ENCODE measurements at places on chromosomes 16 and 17.
A peak's percentile ranks its signal among the peaks of the same experiment; 100 is the strongest.

DNA sequence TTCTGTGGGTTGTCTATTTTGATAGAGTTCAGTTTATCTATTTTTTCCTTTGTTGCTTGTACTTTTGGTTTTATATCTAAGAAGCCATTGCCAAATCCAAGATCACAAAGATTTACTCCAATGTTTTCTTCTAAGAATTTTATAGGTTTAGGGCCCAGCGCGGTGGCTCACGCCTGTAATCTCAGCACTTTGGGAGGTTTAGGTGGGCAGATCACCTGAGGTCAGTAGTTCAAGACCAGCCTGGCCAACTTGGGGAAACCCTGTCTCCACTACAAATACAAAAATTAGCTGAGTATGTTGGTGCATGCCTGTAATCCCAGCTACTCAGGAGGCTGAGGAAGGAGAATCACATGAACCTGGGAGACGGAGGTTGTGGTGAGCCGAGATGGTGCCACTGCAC, 13.7 kb upstream of the ITGA3 start:
- no peak for DNase-seq

DNA sequence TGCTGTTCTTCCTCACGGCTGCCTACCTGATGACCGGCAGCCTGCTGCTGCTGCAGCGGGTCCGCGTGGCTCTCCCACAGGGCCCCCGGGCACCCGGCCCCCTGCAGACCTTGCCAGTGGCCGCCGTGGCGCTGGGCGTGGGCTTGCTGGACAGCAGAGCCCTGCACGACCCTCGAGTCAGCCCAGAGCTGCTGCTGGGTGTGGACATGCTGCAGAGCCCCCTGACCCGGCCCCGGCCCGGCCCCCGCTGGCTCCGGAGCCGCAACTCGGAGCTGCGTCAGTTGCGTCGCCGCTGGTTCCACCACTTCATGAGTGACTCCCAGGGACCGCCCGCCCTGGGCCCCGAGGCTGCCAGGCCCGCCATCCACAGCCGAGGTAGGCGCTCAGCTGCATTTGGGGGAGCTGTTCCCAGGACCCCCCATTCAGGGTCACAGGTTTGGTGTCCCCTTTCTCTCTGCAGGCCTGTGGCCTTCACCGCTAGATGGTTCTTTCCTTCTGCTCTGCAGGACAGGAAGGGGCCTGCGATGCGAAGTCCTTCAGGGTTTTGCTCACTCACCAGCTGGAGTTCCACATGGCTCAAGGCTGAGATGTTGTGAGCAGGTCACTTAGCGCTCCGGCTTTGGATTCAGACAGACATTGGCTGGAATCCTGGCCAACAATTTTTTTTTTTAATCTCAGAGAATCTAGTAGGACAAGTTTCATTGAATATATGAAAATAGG, 10.7 kb downstream of the WSCD1 start:
- DNase-seq, result no peak

DNA sequence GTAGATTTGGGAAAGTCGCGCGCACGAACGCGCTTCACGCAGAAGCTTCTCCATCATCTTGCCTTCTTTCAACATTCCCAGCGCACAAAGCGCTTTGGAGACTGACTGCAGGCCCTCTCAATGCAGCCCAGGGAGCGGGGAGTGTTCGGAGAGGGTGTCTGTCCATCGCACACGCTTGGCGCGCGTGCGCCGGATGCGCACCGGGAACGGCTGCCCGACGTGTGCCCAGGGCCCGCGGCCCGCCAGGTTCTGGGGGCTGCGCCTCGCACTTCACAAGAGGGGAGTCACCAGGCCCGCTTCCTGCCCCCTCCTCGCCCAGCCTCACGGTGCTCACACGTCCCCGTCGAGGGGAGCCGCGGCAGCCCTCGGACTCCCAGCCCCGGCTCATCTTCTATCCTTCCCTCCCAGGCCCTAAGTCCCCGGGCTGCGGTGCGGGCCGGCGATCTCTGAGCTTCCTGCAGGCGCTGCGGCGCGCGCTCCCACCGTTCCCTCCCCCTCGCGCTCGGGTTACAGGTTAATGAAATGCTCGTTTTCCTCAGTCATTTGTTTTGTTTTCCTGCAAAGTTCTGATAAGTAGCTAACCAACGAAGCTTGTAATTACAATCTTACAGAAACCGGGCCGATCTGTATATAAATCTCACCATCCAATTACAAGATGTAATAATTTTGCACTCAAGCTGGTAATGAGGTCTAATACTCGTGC, 2.8 kb upstream of the IRX3 start:
- DNase-seq, result no peak

DNA sequence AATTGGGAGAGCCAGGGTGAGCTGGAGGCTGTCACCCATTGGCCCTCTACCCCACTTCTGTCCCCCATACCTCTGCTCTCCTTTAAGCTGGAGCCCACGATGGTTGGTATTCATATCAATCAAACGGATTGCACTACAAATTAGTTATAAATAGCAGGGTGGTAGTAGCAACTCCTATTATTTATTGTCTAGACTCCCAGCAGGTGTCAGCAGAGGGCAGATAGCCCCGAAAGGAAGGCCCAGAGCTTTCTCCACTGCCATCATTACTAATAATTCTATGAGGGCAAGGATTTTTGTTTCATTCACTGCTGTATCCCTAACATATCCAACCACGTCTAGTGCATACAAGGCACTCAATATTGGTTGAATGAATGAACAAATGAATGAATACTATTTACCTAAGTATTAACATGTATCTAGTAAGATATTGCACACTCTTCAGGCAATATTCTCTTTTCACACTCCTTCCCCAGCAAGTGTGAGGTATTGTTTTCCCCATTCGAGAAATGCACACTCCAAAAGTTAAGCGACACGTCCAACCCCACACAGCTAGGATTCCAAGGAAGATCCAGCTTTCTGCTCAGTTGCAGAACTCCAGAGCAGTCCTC, 6.3 kb downstream of the C17orf50 start:
- peak; percentile 24 for DNase-seq

- DNase-seq, result no peak
These were observed 314.2 kb downstream of the CPPED1 start for GRCh38 chr16:12489357-12489990.

DNA sequence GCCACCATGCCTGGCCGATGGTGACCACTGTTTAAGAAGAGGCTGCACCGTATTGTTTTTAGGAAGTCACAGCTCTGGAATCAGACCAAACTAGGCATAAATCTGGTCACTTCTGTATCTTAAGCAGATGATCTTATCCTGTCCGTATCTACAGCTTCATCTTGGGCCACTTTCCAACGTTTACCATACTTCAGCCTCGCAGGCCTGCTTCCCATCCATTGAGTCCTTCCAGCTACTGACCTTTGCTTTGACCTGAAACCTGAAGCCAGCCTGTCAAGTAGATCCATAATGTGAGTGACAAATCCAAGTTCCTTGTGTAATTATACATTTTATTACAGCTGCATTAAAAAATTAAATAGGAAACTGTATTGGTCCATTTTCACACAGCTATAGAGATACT, 1033.0 kb downstream of the CDH11 start:
- DNase-seq, result no peak

GRCh38 chr16:56520251-56520577, 390 bp upstream of the BBS2 start:
- no peak for DNase-seq

DNA sequence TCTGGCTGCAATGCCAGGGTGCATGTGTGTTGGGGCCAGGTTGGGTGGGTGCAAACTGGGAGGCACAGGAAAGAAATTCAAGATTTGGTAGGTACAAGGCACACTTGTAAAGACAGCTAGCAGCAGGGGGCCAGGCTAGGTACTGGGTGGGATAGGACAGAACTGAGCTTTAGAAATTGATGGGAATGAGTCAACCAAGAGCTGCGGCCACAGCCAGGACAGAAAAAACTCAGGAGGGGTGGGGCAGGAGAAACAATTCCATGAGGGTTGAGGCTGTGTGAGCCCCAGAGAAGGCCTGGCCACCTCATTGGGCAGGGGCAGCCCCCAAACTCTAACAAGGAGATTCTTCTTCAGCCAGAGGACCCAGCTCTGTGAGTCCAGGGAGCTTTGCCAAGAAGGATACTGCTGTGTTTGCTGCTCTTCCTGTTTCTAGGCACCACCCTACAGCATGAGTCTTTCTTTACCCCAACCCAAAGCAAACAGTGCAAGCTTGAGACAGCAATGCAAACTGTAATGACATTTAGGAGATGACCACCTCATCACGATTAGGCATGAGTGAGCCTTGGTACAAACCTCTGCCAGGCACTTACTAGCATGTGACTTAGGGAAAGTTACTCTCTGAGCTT, 21.3 kb upstream of the CCDC182 start:
- DNase-seq, result no peak

GRCh38 chr17:58324409-58325288, 3.9 kb downstream of the TSPOAP1 start:
- DNase-seq, result no peak

GRCh38 chr17:82388223-82388921, 16.8 kb downstream of the UTS2R start:
- peak; percentile 32 for DNase-seq

DNA sequence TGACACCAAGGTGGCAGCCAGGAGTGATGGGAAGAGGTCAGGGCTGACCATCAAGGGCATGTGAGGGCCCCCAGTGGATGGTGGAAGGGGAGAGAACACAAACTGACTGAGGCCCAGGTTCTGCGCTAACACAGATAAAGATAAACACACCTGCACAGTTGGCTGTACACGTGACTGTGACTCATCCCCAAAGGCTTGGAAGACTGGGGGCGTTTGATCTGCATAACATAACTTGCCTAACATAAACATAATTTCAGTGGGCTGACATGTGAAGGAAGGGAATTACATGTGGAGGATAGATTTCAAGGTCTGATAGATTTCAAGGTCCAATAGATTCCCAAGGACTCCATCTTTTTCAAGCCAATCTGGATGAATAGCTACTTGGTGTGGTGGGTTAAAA, 100.9 kb upstream of the TNRC6C start:
- no peak for DNase-seq

DNA sequence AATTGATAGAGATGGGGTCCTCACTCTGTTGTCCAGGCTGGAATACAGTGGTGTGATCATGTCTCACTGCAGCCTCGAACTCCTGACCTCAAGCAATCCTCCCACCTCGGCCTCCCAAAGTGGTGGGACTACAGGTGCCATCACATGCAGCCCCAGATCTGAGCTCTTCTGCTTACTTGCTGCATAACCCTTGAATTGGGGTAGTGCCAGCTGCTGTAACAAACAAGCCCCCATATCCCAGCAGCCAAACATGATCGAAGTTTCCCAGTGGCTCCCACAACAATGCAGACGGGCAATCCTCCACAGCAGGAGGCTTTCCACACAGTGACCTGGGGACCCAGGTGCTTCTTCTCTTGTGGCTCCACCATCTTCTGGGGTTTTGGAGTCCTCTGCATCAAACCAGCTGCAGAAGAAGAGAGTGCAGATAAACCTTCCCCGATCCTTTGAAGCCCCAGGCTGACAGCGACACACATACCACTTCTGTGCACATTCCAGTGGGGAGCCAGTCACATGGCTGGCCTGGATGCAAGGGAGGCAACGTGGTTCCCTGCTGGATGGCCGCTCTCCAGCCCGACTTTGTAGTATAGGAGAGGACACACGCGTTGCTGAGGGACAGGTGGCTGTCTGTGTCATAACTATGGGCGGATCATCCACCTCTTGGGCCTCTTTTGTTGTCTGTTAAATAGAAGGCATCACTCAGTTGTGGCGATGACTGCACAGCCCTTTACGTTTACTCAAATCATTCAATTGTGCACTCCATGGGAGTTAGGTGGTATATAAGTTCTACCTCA, 16.7 kb downstream of the SBK1 start:
- no peak for DNase-seq

DNA sequence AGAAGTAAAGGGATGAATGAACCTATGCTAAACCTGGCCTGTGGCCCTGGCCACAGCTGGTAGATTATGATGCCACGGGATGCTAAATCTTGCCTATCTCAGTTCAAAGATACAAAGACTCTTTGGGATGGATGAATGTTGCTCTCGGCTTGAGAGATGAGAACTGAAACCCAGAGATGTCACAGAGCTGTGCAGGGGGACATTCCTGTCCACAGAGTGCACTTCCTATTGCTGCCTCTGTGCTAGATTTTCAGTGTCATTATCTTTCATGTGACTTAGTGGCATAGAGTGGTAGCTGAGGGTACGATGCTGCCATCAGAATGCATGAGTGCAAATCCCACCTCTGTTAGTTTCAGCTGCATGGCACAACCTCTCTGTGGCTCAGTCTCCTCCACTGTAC, 2.3 kb upstream of the MT1M start:
- DNase-seq, result no peak

DNA sequence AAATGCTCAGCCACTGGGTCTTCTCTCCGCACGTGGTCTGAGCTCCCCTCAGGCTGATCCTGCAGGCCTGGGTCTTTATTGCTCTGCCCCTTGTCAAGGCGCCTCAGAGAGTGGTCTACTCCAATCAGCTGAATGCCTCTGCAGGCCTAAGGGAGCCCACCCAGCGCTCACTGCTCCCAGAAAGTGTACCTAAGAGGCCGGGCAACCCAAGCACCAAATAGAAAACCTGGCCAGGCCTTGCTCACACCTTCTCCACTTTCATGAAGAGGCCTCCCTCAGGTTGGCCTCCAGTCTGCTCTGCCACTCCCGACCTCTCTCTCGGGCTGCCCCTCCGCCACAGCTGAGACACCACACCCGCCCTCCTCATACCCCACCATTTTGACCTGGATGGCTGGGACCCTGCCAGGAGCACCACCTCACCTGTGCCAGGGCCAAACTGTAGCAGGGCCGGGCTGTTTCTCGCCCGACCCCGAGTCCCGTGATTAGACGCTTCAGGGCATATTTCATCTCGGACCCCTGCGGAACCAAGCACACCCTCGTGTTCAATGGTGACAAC, 665 bp downstream of the MYBBP1A start:
- DNase-seq, result no peak

- no peak for DNase-seq
These were observed 9.3 kb downstream of the SMCR8 start for GRCh38 chr17:18324140-18325050.

GRCh38 chr17:47850692-47851573, at the start of gene SP6:
SP6 (minus strand) TSS chr17:47851163; CDS start chr17:47848429, 2,734 bp downstream.
- peak; percentile 90 for DNase-seq

GRCh38 chr17:83152745-83153611, 73.6 kb downstream of the METRNL start:
- no peak for DNase-seq

- DNase-seq, result no peak
These were observed 4.8 kb downstream of the GFAP start for GRCh38 chr17:44910231-44911106.

- no peak for DNase-seq
These were observed 24.2 kb downstream of the TPSD1 start for GRCh38 chr16:1279945-1280589.

DNA sequence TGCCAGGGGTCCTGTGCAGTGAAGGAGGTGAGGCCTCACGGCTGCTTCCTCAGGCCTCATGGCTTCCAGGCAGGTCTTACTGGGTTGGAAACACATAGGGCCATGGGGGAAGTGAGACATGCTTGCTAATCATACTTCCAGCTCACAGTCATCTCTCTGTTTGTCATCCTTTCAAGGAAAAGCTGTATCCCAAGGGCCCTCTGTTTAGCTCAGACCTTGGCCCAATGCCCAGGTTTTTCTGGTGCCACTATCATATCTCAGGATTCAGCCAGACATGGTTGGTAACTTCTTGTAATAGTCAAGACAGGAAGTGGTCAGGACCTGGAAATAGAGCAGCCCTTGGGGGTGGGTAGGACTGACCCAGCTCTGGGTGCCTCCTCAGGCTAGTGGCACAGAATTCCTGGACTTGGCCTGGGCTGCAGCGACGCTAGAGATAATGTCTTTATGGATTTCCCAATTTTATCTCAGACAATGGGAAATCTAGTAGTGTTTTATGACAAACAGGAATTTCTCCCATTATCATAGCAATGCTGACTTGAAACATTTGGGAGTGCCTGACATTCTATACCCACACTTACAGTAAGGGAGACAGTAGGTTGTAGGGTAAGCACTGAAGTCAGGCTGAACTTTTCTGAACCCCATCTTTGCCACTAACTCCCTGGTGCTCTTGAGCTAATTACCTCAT, 13.5 kb upstream of the ITGB3 start:
- peak; percentile 47 for DNase-seq

- DNase-seq, result no peak
These were observed 13.5 kb upstream of the METRNL start for GRCh38 chr17:83065660-83066542.
